ENCODE measurements at places on chromosomes 2 and 18.

DNA sequence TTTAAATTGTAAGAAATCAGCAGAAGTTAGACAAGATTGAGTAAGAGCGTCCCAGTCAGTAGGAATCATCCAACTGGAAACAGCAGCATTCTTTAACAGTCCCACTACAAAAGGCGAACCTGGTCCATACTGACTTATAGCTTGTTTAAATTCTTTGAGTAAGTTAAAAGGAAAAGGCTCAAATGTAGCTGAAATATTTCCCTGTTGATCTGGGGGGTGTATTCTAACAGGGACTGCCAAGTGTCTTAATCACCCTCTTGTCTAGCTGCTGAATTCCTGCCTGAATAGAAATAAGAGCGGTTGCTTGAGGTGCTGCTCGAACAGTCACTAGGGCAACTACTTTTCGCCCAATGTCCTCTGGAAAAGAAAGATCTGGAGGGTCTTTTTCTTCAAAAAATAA is 56.4 kb upstream of the FMNL2 start:
- DNase-seq, result peak; percentile 7

GRCh38 chr2:163554864-163555263 is 180.9 kb downstream of the FIGN start:
- DNase-seq, result no peak

- no peak for DNase-seq
Measured at GRCh38 chr2:188274274-188274673, 17.4 kb upstream of the GULP1 start.

DNA sequence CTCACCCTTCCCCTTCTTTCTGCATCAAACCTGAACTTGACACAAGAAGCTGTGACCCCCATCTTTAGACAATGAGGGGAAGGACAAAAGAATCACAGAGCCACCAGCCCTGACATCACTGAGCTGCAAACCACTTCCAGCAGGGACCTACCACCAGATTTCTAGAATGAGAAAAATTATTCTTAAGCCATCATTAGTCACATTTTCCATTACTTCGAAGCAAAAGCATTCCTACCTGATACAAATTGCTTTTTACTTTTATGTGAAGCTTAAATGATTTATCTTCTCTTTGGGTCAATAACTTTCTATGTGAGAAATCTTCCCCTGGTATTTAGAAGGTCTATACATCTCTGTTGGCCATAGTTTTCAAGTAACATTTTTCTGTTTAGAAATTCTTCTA is 134.8 kb downstream of the TCF4 start:
- no peak for DNase-seq

DNA sequence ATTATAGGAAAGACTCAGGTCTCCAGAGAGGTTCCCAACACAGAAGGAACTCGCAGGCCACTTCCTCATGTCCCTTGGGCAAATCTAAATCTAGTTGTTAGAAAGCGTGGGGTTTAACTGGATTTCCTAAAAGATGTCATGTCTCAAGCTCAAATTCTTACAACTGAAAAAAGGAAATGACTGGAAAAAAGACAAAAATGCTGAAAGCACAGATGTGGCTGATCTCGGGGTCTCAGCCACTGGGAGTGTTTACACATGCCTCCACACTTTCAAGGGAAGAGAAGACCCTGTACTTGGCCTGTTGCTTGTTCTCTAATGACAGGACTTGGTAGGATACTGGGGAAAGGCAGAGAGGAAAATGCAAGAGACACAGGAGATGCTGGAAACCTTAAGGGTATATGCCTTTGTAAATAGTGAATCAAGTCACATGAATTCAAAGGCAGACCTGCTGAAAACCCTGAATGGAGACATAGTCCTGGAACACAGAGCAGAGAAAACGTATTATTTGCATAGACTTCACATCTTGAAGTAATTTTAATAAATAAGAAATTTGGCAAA is 160.9 kb upstream of the MEIS1 start:
- peak; percentile 67 for DNase-seq

Data from A673 (cell line).